ENCODE measurements at places on chromosomes 7 and 10. TPM values are rescaled to one million over a fixed set of nuclear protein-coding genes. Genes with fewer than 3 reads are reported as not detected.

DNA sequence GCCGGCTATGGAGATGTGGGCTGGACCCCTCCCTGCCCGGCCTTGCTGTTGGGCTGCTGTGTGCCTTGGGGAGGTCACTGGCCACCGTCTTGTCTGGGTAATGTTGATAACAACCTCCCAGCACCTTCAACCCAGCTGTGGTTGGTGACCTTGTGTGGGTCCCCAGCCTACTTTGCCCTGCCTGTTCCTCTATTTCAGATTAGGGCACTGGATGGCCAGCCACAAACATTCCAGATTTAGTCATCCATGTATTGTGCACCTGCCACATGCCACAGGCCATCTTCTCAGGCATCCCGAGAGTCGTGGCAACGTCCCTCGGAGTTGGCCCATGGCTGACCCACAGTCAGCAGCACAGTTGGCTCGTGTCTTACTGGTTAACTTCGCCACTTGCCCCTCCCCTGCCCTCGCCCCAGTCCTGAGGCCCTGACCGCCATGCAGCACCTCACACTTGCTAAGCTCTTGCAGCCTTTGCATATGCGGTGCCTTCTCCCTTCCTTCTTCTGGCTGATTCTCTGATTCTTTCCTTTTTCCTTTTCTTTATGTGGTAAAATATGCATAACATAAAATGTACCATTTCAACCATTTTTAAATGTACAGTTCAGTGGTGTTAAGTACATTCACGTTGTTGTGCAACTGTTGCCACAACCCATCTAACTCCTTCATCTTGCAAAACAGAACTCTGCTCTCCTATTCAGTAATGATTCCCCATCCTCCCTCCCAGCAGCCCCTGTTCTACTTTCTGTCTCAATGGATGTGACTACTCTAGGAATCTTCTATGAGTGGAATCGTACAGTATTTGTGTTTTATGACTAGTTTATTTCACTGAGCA lies 60.6 kb downstream of the PRF1 start:
- DNase-seq: no peak
- no peak overlapping the region for H3K4me3 ChIP-seq
- H3K27ac ChIP-seq: no peak overlapping the region
- H3K27me3 ChIP-seq: no peaks in the 10 kb centered on the region

DNA sequence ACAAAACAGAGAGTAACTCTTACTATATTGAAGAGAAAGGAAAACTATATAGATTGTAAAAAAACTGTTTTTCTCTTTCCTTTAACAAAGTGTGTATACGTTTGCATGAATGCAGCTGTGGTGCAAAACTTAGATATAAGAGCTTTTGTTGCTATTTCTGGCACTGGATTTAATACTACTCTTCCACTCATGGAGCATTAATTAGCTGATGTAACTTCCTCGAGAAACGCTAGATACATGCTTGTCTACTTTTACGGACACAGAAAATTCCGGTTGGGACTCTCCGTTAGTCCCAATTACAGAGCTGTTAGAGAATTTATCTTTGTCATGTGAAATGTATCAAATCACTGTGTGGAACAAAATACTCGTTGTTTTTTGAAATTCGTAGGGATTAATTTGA lies 135.5 kb downstream of the ZNF22 start:
- no peak overlapping the region for H3K27ac ChIP-seq
- H3K27me3 ChIP-seq: peaks cover 6% of the 10 kb centered on the region

- H3K27me3 ChIP-seq: peaks cover 11% of the 10 kb centered on the region
- H3K4me3 ChIP-seq: no peak overlapping the region
- DNase-seq: peak; percentile 52
- H3K27ac ChIP-seq: no peak overlapping the region
- H3K36me3 ChIP-seq: no peaks in the 10 kb centered on the region
Observed at GRCh38 chr10:51422311-51423120, 276.9 kb downstream of the CSTF2T start.

The CAMK2B gene
- 0.38 TPM for total RNA-seq

The LRRC17 gene
- total RNA-seq: not detected
